ENCODE measurements at places on chromosomes 4 and X.

DNA sequence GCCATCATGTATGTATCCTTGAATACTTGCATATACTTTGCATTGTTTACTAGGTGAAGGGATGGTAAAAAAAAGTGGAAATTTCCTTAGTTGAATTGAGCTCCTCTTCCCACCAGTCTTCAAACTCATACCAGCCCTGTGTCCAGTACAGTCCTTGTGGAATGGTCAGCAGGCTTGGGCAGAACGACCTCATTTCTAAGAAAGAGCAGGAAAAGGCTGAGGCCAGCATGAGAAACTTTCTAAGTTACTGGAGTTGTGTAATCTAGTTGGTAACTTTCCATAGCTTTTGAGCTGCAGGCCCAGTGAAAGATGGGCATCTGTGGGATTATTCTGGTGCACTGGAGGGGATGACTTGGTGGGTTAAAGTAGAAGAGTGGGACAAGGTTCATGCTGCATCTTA is 87.6 kb downstream of the DCUN1D4 start:
- peaks cover 3% of the 10 kb centered on the region for H3K27me3 ChIP-seq
- H3K27ac ChIP-seq: no peak overlapping the region
- no peak overlapping the region for H3K4me3 ChIP-seq
- no peaks in the 10 kb centered on the region for H3K36me3 ChIP-seq

DNA sequence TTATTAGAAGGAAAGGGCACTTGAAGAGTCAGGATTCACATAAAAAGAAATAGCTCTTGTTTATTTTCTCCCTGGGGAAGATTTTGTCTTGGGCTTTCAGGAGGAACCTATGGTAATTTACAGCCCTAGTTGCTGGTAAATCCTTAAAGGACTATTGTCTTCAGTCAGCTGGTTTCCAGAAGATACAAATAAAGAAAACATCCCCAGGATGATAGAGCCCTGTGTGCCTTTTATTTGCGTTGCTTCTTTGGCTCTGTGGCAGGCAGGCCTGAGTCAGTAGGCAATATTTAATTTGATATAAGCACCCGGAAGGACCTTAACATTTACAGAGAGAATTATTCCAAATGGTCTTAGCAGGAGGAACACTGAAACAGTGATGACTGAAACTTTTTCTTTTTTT is 131.0 kb upstream of the SLC34A2 start:
- H3K4me3 ChIP-seq: no peak overlapping the region
- H3K27ac ChIP-seq: no peak overlapping the region
- H3K27me3 ChIP-seq: peaks cover 3% of the 10 kb centered on the region
- H3K4me1 ChIP-seq: no peaks in the 10 kb centered on the region
- DNase-seq: no peak
- no peaks in the 10 kb centered on the region for H3K36me3 ChIP-seq

- no peaks in the 10 kb centered on the region for H3K27me3 ChIP-seq
- H3K4me1 ChIP-seq: no peaks in the 10 kb centered on the region
- H3K4me3 ChIP-seq: no peak overlapping the region
- H3K27ac ChIP-seq: no peak overlapping the region
- DNase-seq: no peak
These were observed 115.0 kb upstream of the MBNL3 start for GRCh38 chrX:132603700-132604286.

DNA sequence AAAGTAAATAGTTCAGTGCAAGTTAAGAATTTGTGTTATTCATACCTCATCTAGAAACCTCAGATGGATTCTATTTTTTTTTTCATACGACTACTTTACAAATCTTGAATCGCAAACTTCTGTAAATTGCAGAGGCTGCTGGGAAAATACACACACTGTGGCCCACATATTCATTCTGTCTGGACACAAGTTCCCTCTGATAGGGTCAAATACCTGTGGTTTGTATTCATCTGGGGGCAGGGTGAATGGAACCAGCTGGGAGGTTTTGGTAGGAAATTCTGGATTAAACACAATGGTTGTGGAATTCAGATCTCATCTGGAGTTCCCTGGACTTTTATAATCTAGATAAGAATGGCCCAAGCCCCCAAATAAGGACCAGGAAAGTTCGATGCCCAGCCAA is 56.2 kb downstream of the SPATA18 start:
- no peaks in the 10 kb centered on the region for H3K27me3 ChIP-seq
- peak; percentile 70 for DNase-seq
- no peaks in the 10 kb centered on the region for H3K36me3 ChIP-seq
- H3K4me3 ChIP-seq: no peak overlapping the region
- H3K4me1 ChIP-seq: peaks cover 21% of the 10 kb centered on the region
